ENCODE measurements at places on chromosomes 13 and 19. TPM values are rescaled to one million over a fixed set of nuclear protein-coding genes. Genes with fewer than 3 reads are reported as not detected.

The DAND5 gene
- not detected for total RNA-seq

The ATP8A2 gene
- total RNA-seq, result under 0.01 TPM

The ZNF223 gene
- total RNA-seq, result 3.7 TPM

The TDRD3 gene
- total RNA-seq, result 14.6 TPM

The CCDC159 gene
- total RNA-seq, result 11.1 TPM

The TIMM29 gene
- 27.0 TPM for total RNA-seq

The PCID2 gene
- total RNA-seq, result 69.4 TPM

The RFPL4AL1 gene
- total RNA-seq, result not detected

The CPB2 gene
- not detected for total RNA-seq
